ENCODE measurements at places on chromosomes 16 and 17.

DNA sequence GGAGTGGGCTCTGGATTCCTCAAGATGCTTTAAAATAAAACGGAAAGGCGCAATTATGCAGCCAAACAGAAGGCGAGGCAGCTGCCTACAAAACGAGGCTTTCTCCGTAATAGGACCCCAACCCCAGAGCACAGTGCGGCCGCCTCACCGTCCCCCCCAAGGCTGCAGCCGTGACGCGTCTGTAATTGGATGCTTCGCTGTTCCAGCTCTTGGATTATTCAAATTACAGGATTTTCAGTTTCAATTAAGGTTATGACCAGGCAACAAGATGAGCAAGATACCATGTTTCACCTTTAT lies 37.3 kb upstream of the ABR start:
- no peak for DNase-seq

DNA sequence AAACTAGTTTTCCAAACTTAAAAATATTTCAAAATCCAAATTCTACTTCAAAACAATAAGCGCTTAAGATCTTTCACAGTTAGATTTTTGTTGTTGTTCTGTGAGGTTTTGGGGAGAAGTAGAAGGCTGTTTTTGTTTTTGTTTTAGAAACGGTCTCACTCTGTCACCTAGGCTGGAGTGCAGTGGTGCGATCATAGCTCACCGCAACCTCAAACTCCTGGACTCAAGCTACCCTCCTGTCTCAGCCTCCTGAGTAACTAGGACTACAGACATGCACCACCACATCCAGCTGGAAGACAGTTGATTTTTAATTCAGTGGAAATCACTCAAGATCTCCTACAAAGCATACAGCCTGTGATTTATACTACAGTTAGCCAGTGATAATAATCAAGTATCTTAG lies 2.7 kb downstream of the SHCBP1 start:
- no peak for DNase-seq

GRCh38 chr17:45791041-45791582 lies 7.0 kb downstream of the CRHR1 start:
- DNase-seq, result no peak

GRCh38 chr17:55295411-55296170 lies 30.8 kb downstream of the HLF start:
- DNase-seq, result peak; percentile 7

DNA sequence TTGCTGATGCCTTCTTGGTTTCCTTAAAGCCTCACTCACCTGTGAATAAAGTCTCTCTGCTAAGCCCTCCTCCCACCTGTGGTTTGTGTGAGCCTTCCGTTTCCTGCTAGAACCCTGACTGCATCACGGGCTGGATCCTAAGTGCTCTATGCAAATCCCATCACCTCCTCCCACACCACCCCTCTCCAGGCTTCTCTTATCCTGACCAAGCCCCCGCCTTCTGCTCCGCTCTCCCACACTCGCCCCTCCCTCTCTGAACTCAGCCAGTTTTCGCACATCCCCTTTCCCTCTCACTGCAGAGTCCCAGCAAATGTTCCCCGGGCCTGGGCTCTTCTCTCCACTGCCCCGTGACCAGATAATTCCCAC lies 51.8 kb downstream of the PIMREG start:
- DNase-seq, result no peak

- DNase-seq, result no peak
Observed at GRCh38 chr17:70368011-70368410, 198.7 kb downstream of the KCNJ2 start.

DNA sequence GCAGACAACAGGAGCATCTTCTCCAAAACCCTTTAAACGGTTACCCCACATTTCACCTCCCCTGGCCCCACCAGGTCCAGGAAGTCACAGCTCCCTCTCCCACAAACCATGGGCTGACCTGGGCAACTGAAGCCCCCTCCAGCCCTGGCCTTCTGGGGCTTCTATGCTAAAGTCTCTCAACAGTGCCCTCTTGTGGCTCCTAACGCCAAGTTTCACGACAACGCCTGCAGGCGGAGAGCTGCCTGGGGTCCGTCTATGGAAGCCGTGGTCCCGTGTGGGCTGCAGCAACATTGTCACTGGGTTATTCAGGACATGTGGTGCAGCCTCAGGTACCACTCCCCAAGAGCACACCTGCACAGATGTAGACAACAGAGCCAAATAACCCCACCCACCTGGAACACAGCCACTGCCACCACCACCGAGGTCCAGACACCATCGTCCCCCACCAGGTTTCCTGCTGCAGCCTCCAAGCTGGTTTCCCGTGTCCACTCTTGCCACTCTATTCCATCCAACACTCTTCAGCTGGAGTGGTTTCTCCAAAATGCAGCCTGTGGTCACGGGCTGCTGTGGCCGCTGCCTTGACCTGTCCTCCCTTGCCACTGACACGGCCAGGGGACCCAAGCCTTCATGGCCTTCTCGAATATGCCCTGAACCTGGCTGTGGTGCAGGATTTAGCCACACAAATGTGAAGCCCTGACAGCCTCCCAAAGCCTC lies 19.1 kb downstream of the C16orf95 start:
- no peak for DNase-seq

DNA sequence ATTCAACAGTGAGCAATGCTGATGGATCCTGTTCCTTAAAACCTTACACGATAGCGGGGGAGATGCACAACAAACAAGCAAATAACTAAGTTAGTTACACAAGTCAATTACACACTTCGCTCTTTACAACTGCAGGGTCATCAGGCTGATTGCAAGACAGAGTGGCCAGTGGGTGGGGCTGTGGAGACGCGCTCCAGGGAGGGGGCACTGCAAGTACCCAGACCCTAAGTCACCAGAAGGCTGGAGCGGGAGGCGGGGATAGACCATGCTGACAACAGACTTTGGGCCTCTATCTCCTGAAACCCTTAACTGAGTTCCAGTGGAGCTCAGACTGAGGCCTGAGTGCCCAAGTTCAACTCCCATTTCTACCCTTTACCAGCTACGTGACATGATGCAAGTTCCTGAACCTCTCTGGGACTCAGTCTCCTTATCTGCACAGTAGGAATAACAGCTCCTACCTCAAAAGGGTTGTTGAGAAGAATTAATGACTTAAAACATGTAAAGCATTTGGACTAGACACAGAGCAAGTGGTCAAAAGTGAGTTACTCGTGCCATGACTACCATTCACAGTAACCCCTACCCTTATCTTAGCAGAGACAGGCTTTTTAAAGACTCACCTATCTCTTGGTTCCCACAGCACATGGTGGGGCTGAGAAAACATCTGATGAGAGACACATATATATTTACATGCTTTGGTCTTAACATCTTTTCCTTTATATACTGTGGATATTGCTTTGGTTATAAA lies 10.4 kb downstream of the CPPED1 start:
- no peak for DNase-seq

DNA sequence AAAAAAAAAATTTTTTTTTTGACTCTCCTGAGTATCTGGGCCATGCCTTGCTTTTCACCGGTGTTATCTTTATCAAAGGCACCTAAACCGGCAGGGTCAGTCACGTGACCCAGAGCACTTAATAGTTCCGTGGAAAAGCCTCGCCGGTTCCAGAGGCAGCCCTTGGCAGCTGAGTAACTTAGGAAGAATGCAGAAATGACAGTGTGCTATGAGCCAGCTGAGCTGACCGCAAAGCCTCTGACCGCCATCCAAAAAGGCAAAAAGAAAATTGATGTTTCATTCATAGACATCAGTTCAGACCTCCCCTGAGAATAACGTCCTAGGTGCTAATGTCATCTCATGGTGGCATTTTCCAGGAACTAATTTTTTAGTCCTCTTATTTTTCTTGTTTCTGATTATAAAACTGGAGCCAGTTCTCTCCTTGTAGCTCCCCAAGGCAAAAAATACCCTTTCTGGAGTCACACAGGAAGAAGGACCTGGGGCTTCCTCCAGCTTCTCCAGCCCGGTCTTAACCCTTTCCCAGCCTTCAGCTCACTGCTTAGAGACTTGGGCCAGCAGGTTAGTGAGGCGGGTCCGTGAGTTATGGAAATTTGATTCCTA lies 122.6 kb downstream of the SOCS1 start:
- DNase-seq, result peak; percentile 89

DNA sequence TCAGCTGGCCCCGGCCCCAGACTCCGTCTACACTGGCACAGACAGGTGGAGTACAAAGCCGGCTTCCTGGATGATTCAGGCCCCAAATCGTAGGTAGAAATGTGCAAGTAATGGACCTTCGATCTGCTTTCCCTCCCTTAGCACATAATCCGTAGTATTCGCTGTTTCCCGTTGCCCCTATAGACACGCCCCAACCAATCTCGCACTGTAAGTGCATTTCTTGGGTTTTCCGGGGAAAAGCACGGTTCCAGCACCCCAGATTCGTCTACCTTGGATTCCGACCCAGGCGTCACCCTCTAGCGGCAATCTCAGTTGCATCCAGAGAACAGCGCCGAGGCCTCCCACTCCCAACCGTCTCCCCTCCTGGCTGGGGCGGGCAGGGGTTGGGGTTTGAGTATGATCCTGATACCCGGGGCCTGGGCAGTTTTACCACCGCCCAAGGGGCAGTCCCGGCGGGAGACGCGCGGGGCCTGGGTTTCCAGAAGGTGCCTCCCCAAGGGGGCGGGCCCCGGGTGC lies 12.1 kb upstream of the FOXF1 start:
- no peak for DNase-seq

DNA sequence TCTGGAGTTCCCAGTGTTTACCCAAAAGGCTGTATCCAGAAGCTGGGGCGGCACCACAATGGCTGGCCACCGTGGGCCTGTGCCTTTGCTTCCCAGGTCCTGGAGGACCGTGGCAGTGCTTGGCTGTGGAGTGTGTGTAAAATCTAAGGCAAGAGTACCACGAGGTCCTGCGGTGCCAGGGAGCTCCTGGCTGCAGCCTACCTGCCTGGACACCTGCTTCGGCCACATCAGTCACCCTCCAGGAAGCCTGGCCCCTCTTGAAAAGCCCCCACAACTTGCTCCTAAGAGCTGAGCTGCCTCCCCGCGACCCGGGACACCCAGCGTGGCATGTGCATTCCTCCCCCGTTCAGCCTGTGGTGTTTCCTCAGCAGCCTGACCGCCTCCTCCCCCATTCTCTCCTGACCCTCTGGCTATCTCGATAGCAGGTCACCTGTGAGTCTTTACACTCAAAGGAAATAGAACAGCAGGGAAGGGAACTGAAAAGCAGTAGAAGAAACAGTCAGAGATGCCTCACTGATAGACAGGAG lies 7.9 kb downstream of the TIMM22 start:
- DNase-seq, result no peak

GRCh38 chr16:16028311-16028999 lies 79.0 kb downstream of the ABCC1 start:
- no peak for DNase-seq

DNA sequence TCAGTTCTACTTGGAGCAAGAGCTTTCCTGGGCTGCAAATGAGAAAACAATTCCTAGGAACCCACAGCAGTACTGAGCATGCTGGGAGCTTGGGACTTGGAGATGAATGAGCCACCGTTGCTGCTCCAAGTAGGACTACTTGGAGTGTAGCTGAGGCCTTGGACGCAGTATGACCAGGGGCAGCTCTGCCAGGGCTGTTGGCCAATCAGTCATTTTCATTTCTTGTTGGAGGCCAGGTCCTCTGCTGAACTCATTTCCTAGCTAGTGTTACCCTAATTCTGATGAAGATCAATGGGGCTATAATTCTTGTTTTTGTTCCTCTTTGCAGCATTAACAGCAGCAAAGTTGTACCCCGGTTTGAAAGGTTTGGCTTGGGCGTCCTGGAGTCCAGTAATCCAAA lies 8.0 kb upstream of the LGALS9 start:
- DNase-seq, result no peak

- no peak for DNase-seq
Observed at GRCh38 chr17:31155208-31155810, 60.5 kb downstream of the NF1 start.

- DNase-seq, result no peak
Observed at GRCh38 chr16:81693041-81693743, 85.9 kb upstream of the PLCG2 start.
